CD4-positive, alpha-beta T cell (primary cell): ENCODE measurements at places on chromosomes 1 and 21.

DNA sequence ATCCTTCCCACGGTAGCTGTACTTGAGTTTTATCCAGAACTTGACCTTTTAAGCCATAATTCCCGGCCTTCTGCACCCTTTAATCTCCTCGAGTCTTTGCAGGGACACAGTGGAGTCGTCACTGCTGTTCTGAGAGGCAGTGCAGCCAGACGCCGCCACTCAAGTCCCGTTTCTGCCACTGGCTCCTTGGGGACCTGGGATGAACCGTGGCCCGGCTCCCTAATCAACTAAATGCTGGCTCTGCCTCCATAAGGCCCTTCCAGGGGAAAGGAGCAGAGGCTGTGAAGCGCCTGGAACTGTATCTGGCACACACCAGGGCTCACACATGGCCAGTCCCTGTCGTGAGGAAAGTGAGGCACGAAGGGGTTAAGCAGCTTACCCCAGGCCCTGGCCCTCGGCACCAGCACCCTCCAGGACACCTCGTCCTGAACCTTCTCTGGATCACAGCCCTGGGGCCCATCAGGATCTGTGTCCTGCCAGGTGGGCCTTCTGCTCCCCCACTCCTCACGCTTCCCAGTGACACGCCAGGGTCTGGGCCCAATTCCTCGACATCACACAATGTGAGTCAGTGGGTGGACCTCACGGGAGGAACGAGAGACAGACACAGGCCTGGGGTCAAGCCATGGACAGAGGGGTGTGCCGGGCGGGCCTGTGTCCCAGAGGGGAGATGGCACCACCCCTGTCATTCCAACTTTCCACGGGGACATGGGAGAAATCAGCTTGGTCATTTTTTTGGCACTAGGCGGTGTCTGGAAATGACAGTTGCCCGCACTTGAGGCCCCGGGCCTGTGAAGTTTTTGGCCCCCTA, 23.5 kb upstream of the C1orf174 start:
- no peak for DNase-seq

GRCh38 chr21:30463713-30464112, 16.5 kb downstream of the KRTAP19-1 start:
- DNase-seq = no peak

GRCh38 chr21:37374027-37374426, 7.5 kb downstream of the DYRK1A start:
- no peak for DNase-seq

GRCh38 chr1:43316738-43317520, 16.1 kb downstream of the TIE1 start:
- DNase-seq = no peak

GRCh38 chr21:27464648-27465047, 497.8 kb upstream of the ADAMTS5 start:
- DNase-seq = no peak

DNA sequence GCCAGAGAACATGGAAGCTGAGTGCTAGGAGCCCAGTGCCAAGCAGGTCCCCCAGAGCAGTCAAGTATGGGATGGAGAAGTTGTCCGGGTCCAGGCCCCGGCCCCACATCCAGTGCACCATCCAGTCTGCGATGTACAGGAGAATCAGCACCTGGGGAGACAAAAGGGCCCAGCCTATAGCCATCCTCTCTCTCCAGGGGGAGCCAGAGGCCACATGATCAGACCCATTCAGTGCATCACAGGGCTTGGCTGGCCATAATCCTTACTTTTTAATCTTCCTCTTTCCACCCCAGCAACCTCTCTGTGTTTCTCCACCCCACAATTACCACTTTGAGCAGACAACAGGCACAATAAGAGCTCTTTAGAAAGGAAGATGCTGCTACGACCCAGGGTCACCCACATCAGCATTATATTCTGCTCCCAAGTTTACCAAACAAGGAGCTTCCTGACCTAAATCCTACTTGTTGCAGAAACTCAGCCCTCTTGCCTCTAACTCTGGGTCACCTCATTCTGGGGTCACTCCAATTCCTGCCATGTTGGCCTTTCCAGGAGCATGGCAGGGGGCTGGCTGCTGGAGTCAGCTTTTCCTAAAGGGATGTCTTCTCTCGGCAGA, 16.4 kb upstream of the RAB29 start:
- DNase-seq = peak; percentile 44

GRCh38 chr1:94951509-94952208, 24.7 kb upstream of the CNN3 start:
- DNase-seq = no peak

DNA sequence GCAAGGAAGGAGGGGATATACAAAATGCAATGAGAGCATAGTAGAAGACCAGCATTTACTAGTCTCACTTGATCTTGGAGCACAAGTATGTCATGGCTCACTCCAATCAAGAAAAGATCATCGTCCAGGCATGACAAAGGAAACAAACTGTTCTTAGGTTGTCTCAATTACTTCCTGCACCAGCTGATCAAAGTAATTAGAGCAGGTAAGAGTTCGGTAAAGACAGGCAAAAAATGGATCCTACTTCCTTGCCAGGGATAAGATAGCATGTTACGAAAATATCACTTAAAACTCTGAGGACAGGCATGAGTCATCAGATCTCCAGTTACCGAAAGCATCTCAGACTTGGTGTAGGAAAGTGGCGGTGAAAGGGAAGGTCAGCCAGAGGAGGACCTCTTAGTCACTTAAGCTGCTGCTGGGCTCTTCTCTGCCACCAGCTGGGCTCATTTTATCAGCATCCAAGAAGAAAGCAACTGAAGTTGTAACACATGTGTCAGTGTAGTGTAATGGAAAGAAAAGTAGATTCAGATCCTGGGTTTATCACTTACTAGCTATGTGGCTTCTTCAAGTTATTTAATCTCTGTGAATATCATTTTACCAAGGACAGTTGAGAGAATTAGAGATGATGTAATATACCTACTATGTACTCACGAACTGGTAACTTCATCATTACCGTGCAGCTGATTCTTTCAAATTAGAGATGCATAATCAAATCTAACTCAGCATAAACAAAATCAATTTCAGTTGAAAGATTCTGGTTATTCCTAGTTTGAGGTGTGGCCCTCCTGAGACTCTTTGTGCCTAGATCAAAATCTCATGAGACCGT, 46.8 kb downstream of the XCL1 start:
- DNase-seq = no peak

GRCh38 chr1:40766017-40766416, 17.6 kb upstream of the KCNQ4 start:
- no peak for DNase-seq

DNA sequence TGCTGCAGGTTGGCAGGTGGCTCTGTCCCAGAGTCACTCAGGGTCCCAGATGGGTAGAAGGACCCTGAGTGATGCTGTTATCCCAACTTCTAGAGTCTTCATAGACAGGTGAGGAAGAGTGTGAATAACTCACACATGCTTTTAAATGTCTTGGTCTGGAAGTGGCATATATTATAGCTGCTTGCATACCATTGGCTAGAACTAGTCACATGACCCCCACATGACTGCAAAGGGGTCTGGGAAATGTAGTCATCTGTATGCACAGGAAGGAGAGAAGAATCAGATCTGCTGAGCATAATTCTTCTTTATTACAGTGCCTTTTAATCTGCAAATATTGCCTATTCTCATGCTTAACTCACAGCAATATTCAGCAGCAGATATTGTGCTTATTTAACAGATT, 28.2 kb upstream of the KLHDC7A start:
- DNase-seq = no peak

GRCh38 chr21:29730281-29730680, 209.5 kb downstream of the GRIK1 start:
- DNase-seq = no peak

DNA sequence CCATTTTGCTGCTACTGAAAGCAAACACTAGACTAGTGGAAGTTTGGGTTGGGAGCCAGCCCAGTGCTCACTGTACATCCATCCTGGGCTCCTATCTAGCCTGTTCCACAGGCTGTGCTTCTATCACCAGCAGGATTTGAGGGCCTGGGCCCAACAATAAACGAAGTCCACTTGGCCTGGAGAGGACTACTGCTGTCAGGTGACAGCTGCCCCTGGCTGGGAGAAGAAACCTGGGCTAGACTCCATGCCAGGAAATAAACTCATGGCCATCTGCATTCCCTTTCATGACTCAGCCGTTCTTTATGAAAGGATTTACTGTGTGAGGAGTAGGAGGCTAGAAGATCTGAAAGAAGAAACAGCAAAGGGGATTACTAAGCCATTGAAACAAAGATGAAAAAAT, 35.5 kb downstream of the COLGALT2 start:
- no peak for DNase-seq

DNA sequence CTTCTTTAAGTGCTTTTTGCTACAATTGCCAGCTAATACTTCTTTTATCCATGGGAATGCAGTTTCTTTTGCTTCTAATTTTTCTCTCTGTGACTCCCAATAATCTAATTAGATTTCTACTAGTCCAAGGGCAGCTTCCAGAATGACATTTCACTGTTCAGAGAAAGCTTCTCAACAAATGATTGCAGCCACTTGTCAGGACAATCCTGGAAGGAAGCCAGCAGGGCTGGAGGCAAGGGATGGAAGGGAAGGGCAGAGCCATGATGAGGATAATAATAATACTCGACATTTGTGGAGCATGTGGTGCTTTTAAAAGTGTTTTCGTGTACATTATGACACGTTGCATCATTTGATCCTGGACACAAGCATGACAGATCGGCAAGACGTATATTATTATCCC, 19.4 kb downstream of the F11R start:
- no peak for DNase-seq

DNA sequence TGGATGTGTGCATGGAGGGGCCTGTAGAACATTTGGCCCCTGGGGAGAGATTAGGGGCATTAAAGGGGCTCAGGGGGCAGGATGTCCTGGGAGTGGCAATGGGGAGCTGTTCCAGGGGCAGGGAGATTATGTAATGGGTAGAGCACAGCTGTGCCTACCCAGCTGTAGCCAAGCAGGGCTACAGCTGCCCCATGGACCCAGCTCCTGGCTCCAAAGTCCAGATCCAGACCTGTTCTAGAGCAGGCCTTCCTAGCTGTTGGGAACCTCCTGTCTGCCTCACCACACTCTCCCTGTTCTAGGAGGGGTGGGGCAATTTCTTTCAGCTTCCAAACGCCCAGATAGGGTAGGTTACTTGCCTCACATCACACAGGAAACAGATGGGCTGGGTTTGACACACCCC, 5.6 kb downstream of the RPS6KA1 start:
- DNase-seq = no peak

- DNase-seq = no peak
These were observed 284.9 kb downstream of the GRIK1 start for GRCh38 chr21:29654855-29655254.
